ENCODE measurements at places on chromosomes 1 and 21. TPM values are rescaled to one million over a fixed set of nuclear protein-coding genes. Genes with fewer than 3 reads are reported as not detected.

RAP1GAP gene
- not detected for polyA plus RNA-seq

CD1D gene
- 19.4 TPM for polyA plus RNA-seq

C8A gene
- polyA plus RNA-seq: not detected

METTL18 gene
- polyA plus RNA-seq: 29.1 TPM

RIMKLA gene
- not detected for polyA plus RNA-seq

HPCA gene
- polyA plus RNA-seq: not detected

AMY1C gene
- polyA plus RNA-seq: not detected

TNFRSF8 gene
- polyA plus RNA-seq: not detected

AQP10 gene
- polyA plus RNA-seq: 0.13 TPM

CACNA1S gene
- polyA plus RNA-seq: not detected

DNA sequence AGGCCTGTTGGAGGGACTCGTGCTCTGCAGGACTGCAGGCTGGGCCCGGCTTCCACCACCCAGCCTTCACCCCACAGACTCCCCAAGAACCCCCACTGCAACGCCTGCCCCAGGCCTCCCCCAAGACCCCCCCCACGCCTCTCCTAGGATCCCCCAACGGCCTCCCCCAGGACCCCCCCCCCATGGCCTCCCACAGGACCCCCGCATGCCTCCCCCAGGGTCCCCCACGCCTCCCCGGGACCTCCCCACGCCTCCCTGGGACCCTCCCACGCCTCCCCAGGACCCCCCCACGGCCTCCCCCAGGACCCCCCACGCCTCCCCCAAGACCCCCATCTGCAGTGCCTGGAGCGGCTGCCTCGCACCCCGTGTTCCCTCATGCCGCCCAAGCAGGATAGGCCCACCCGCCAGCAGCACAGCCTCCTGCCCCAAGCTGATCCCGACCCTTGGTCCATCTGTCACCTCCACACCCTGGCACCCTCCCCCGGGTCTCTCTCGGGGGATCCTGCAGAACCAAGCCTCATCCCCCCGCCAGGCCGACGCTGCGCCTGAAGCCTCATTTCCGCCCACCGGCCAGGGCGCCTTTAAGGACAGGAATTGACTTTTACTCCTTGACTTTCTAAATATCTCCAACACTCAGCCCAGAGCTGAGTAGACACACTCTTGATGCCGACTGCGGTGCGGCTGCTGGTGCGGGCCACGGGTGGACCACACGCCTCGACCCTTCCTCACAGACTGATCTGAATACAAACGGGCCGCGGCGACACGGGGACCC is 14.1 kb upstream of the RNF223 start:
- H3K4me3 ChIP-seq: no peak overlapping the region
- no peak overlapping the region for H3K27ac ChIP-seq
- no peaks in the 10 kb centered on the region for H3K27me3 ChIP-seq
- no peaks in the 10 kb centered on the region for H3K36me3 ChIP-seq

DNA sequence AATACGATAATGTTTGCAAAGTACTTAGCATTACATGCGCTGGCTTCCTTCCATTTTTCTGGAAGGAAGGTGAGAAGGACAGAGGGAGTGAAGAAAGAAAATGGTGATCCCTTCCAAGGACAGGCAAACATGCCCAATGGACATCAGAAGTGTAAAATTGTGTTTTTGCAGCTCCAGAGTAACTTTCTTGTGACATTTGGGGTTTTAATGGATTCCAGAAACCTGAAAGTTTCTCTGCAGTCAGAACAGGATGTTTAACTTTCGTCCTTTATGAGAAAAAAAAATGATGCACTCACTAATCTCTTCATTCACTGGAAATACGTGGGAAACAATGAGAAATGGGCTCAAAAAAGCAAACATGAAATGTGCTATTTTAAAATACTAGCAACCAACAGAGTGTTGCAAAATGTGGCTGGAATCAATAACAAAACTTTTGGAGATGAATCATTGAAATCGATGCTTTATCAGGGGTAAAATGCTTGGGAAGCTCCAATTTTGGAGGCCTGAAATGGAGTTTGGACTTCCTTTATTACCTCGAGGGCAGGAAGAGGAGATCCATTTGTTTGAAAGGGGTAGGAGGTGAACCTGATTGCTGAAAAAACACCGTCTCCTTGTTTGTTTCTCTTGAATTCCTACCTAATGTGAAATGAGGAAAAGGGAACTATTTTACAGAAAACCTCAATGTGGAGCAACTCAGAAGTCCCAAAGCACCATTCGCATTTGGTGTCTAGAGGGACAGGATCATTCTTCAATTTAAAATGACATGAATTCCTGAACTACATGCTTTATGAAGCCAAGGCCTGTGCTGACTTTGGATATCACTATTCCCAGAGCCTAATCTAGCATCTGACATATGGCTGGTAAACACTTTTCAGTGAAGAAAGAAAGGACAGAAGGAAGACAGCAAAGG is 129.5 kb downstream of the TRABD2B start:
- no peaks in the 10 kb centered on the region for H3K36me3 ChIP-seq
- no peak overlapping the region for H3K4me3 ChIP-seq
- no peak overlapping the region for H3K27ac ChIP-seq
- peaks cover 15% of the 10 kb centered on the region for H3K27me3 ChIP-seq
- H3K4me1 ChIP-seq: no peaks in the 10 kb centered on the region
- DNase-seq: no peak

- no peak for DNase-seq
- peaks cover 6% of the 10 kb centered on the region for H3K4me1 ChIP-seq
- H3K27me3 ChIP-seq: peaks cover 55% of the 10 kb centered on the region
- H3K36me3 ChIP-seq: no peaks in the 10 kb centered on the region
Measured at GRCh38 chr1:41487126-41488039, 2.9 kb upstream of the EDN2 start.

- no peak for DNase-seq
- H3K36me3 ChIP-seq: no peaks in the 10 kb centered on the region
- H3K27ac ChIP-seq: peak within 1 kb of the TSS; percentile 27
- peaks cover 89% of the 10 kb centered on the region for H3K27me3 ChIP-seq
- H3K4me3 ChIP-seq: no peak within 1 kb of the TSS
Measured at GRCh38 chr1:165355977-165356811, at the start of gene LMX1A. TSS of gene LMX1A (minus strand) at chr1:165356715. CDS start at chr1:165355559, 1,156 bp downstream.

- no peak for DNase-seq
- peaks cover 1% of the 10 kb centered on the region for H3K27me3 ChIP-seq
- no peak overlapping the region for H3K4me3 ChIP-seq
- no peaks in the 10 kb centered on the region for H3K36me3 ChIP-seq
- no peak overlapping the region for H3K27ac ChIP-seq
Measured at GRCh38 chr1:115091572-115091971, 2.3 kb upstream of the TSPAN2 start.

- no peaks in the 10 kb centered on the region for H3K27me3 ChIP-seq
- no peak overlapping the region for H3K27ac ChIP-seq
- H3K4me1 ChIP-seq: no peaks in the 10 kb centered on the region
- H3K4me3 ChIP-seq: no peak overlapping the region
- DNase-seq: no peak
Measured at GRCh38 chr1:86271046-86271445, 114.5 kb upstream of the COL24A1 start.

GRCh38 chr1:196608390-196609369 is at the start of gene KCNT2:
TSS of gene KCNT2 (minus strand) at chr1:196608440. CDS start at chr1:196608309, 131 bp downstream.
- H3K27ac ChIP-seq: no peak within 1 kb of the TSS
- DNase-seq: no peak
- H3K36me3 ChIP-seq: no peaks in the 10 kb centered on the region
- peak within 1 kb of the TSS; percentile 51 for H3K4me3 ChIP-seq

GRCh38 chr1:219963432-219963831 is 35.1 kb upstream of the SLC30A10 start:
- no peak for DNase-seq
- no peak overlapping the region for H3K27ac ChIP-seq
- no peaks in the 10 kb centered on the region for H3K27me3 ChIP-seq
- H3K4me3 ChIP-seq: no peak overlapping the region
- H3K4me1 ChIP-seq: no peaks in the 10 kb centered on the region

GRCh38 chr1:68233202-68233601 is 879 bp upstream of the WLS start:
- peak overlapping the region; percentile 76 for H3K4me3 ChIP-seq
- peaks cover 4% of the 10 kb centered on the region for H3K36me3 ChIP-seq
- H3K27ac ChIP-seq: no peak overlapping the region

GRCh38 chr1:50747394-50747793 is 212.7 kb downstream of the FAF1 start:
- DNase-seq: no peak
- H3K27me3 ChIP-seq: no peaks in the 10 kb centered on the region
- H3K4me1 ChIP-seq: no peaks in the 10 kb centered on the region

- peak overlapping the region; percentile 66 for H3K27ac ChIP-seq
- no peak overlapping the region for H3K4me3 ChIP-seq
- peaks cover 29% of the 10 kb centered on the region for H3K4me1 ChIP-seq
- DNase-seq: no peak
- no peaks in the 10 kb centered on the region for H3K27me3 ChIP-seq
- no peaks in the 10 kb centered on the region for H3K36me3 ChIP-seq
Measured at GRCh38 chr1:150065184-150065871, 2.2 kb upstream of the VPS45 start.

- no peaks in the 10 kb centered on the region for H3K36me3 ChIP-seq
- no peak overlapping the region for H3K4me3 ChIP-seq
- peaks cover 13% of the 10 kb centered on the region for H3K27me3 ChIP-seq
- no peak overlapping the region for H3K27ac ChIP-seq
Measured at GRCh38 chr1:234972411-234973191, 156.0 kb downstream of the TOMM20 start.

GRCh38 chr1:65527190-65527589 is 106.7 kb downstream of the LEPR start:
- no peak overlapping the region for H3K4me3 ChIP-seq
- peaks cover 4% of the 10 kb centered on the region for H3K36me3 ChIP-seq
- no peaks in the 10 kb centered on the region for H3K4me1 ChIP-seq
- no peak overlapping the region for H3K27ac ChIP-seq

DNA sequence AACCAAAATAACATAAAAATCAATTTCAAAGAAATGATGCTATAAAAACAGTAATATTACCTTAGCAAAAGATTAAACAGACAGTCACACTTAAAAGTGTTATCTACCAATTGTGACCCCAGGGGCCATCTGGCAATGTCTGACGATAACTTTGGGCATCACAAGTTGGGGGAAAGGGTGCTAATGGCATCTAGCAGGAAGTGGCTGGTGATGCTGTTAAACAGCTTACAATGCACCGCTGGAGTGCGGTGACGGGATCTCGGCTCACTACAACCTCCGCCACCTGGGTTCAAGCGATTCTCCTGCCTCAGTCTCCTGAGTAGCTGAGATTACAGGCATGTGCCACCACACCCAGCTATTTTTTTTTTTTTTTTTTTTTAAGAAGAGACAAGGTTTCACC is 27.6 kb downstream of the NUP133 start:
- H3K4me3 ChIP-seq: peak overlapping the region; percentile 82
- no peaks in the 10 kb centered on the region for H3K27me3 ChIP-seq
- peaks cover 6% of the 10 kb centered on the region for H3K36me3 ChIP-seq
- peak; percentile 59 for DNase-seq
- H3K27ac ChIP-seq: peak overlapping the region; percentile 90

DNA sequence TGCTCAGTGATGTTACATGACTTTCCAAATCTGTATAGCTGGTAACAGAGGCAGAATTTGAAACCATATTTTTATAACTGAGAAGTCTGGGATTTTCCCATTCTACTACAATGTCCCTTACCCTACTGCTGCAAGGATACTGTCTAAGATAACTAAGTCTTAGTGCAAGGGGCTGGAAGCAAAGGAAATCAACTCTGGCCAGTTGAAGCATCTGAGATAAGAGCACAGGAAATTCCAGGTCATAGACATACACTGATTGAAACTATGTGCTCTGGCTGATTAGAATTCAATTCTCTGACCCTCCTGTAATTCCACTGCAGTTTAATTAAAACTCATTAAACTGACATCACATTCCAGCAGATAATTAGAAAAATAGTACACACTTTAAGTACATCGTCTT is 267.7 kb upstream of the C1orf87 start:
- no peaks in the 10 kb centered on the region for H3K4me1 ChIP-seq
- H3K36me3 ChIP-seq: no peaks in the 10 kb centered on the region
- H3K4me3 ChIP-seq: no peak overlapping the region
- no peak overlapping the region for H3K27ac ChIP-seq

DNA sequence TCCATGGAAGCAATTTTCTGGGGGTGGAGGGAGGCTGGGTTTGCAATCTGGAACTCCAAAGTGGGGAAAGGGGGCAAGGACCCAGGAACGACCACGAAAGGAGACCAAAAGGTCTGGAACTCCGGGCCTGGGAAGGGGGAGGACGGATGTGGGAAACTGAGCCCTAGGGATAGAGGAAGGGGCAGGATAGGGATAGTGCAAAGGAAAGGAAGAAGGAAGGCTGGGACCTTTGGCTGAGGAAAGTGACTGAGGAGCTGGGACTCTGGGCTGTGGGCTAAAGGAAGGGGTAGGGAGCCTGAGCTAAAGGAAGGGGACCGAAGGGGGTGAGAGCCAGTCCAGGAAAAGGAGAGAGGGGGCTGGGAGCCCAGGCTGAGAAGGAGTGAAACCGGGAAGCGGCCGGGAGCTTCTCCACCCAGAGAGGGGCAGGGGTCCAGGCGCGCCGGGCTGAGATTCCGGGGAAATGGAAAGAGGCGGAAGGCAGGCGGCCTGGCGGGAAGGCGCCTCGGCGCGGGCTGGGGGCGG is 395 bp downstream of the SLC9A1 start:
- DNase-seq: no peak
- no peaks in the 10 kb centered on the region for H3K27me3 ChIP-seq
- peaks cover 37% of the 10 kb centered on the region for H3K4me1 ChIP-seq
- peak overlapping the region; percentile 60 for H3K27ac ChIP-seq

DNA sequence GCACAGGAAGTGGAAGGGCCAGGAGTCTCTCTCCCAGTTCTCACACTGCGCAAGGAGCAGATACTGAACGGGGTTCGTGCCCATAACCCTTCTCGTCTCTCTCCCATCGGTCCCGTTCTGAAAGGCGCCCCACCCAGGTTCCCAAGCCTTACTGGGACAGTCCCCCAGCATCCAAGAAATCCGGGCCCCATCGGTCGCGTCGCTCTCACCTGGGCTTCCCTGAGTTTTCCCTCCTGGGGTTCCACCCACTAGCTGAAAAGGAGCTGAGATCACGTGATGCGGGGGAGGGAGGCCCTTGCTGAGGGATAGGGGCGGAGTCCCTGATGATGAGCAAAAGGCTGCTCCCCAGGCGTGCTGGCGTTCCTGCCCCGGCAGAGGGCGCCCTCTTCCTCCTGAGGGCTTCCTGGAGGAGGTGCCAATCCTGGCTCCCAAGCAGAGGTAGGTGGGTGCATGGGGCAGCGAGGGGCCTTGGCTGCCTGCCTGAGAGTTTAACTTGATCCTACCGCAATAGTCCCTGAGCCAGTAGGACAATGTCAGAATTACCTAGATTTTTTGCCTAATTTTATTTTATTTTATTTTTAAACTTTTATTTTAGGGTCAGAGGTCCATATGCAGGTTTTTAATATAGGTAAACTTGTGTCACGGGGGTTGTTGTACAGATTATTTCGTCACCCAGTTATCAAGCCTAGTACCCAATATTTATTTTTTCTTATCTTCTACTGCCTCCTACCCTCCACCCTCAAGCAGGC is at the start of gene SPOCD1:
TSS of gene SPOCD1 (minus strand) at position 271 of the 749 bp plus-strand sequence. CDS start 689 bp downstream, outside the sequence.
- H3K36me3 ChIP-seq: no peaks in the 10 kb centered on the region
- peak within 1 kb of the TSS; percentile 64 for H3K27ac ChIP-seq
- peaks cover 43% of the 10 kb centered on the region for H3K4me1 ChIP-seq
- H3K27me3 ChIP-seq: no peaks in the 10 kb centered on the region

- peaks cover 26% of the 10 kb centered on the region for H3K4me1 ChIP-seq
- no peaks in the 10 kb centered on the region for H3K36me3 ChIP-seq
- H3K4me3 ChIP-seq: peak overlapping the region; percentile 93
- peaks cover 4% of the 10 kb centered on the region for H3K27me3 ChIP-seq
- no peak for DNase-seq
Measured at GRCh38 chr1:58780411-58780810, 3.4 kb downstream of the JUN start.
